ENCODE measurements at places on chromosomes 7 and 10.

DNA sequence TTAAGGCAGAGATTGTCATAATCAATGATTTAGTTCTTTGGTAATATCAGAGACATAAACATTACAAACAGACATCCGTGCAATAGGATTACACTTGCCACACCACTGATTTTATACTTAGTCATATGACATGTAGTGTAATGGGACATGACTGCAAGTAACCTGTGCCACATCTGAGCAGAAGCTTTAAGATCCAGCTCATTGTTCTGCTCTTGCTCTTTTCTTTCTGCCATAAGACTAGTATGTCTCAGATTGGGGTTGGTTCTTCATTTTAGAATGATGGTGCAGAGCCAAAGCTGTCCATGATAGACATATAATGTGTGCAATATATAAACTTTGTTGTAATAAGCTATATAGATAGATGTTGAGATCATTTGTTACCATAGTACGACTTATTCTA, 119.7 kb upstream of the SEMA3A start:
- DNase-seq, result no peak

DNA sequence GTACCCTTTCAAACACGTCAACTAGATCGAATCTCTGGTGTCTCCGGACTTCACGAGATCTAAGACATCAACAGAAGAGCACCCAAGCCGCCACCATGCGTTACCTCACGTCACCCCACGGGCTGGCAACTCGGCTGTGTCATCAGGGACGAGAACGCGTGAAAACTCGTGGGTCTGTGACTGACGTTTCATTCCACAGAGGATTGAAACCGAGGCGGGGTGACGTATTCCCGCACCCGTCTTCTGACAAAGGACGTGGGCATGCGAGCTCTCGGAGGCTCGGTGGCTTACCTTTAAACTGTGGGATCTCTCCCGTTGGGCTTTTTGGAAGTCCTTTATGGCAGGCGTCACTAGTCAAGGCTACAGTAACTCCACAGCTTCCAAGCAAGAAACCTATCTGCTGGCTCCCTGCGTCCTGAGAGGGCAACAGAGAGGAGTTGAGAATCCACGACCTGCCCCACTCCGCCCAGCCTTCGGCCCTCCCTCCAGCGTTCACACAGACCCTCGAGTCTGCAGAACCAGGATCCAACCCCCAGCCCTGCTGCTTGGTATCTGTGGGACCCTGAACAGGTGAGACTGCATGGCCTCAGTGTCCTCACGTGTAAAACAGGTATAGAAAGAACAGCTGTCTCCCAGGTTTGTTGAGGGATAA, 255.3 kb downstream of the ZMYND11 start:
- DNase-seq, result no peak

DNA sequence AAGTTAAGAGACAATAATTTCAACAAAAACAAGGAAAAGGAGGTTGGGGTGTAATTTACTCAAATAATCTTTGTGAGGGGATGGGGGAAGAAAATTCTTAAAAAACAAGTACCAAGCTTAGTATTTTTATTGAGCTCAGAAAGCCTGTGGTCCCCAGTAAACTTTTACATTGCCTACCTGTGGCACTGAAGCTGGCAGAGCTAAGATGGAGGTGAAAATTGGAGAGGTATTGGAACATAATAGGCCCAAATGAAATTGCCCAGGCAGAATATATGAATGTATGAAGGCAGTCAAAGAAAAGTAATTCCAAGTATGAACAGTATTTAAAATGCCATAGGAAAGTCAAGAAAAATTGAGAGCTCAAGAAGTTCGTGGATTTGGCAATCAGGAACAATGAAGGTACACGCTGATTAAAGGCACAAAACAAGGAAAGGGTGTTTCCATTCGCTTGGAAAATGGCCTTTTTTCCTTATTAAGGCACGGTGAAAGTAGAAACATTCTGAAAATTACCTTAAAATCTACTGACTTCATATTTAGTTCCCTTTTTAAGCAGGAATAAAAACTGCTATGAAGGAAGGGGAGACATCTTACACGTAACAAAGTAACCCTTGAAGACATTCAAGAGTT, 3.4 kb upstream of the KMT2E start:
- DNase-seq, result peak; percentile 42

DNA sequence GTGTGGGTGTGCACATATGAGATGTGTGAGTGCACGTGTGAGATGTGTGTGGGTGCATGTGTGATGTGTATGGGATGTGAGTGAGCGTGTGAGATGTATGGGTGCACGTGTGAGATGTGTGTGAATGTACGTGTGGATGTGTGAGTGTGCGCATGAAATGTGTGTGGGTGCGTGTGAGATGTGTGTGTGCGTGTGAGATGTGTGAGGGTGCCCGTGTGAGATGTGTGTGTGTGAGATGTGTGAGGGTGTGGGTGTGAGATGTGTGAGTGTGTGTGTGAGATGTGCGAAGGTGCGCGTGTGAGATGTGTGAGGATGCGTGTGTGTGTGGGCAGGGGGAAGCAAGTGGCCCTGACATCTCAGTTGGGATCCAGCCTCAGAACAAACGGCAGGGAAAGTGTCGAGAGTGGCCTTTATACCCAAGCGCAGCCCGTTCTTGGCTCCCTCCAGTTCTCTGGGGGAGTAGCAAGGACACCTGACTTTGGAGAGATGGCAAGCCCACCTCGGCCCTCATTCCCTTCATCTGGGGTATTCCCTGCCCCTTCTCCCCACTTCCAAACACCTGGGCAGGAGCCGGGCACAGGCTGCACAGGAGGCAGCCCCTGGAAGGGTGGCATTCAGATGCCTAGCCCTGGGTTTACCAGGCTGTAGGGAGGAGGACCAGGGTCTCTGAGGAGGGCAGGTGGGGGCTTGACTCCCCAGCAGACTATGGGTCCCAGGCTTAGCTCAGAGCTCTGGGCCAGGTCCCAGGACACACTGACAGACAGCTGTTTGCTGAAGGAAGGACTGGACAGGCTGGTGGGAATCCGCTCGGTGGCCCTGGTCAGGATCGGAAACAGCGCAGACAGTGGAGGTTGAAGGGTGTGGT, 31.6 kb downstream of the PPIF start:
- DNase-seq, result no peak

GRCh38 chr7:95470452-95470851, 15.3 kb upstream of the ASB4 start:
- peak; percentile 65 for DNase-seq

DNA sequence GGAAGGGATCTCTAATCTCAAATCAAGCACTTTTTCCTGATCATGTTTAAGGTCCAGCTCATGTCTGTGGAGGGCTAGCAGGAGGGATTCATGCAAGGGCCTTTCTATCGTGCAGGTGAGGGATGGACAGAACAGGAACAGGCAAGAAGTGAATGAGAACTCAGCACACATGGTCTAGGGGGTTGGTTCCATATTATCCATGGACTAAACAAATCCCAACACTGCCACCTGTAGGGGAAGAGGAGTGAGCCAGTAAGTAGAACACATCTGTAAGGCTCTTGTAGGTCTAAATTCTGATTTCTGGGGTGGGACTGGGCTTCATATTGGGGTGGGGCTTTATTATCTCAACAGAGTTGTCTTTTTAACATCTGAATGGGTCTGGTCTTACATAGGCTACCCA, 138.0 kb upstream of the TARP start:
- peak; percentile 17 for DNase-seq

GRCh38 chr7:40199076-40199802, 64.4 kb downstream of the SUGCT start:
- peak; percentile 44 for DNase-seq

DNA sequence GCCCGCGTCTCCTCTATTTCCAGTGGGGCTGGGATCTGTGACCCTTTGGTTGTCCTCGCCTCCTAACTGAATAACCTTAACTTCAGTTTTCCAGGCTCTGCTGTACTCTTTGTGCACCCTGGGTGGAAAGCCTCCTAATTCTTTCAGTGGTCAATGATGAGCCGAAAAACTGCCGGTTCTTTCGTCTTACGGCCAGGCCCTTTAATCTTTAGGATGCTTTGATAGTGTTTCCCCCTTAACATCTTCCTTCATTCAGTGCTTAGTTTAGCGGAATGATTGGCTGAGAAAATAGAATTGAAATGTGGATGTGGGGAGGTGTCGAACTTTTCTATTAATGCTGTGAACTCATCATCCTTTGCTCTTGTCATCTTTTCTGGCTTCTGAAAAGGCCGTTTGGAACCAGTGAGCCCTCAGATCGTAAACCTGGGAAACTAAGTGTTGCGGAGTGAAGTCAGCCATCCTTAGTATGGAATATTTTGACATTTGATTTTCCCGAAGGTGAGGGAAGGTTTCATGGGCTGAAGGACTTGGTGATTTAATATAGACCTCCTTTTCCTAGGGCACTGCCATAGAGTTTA, 847 bp downstream of the GARS1 start:
- peak; percentile 9 for DNase-seq

GRCh38 chr7:33937871-33938270, 32.5 kb downstream of the BMPER start:
- DNase-seq, result no peak

DNA sequence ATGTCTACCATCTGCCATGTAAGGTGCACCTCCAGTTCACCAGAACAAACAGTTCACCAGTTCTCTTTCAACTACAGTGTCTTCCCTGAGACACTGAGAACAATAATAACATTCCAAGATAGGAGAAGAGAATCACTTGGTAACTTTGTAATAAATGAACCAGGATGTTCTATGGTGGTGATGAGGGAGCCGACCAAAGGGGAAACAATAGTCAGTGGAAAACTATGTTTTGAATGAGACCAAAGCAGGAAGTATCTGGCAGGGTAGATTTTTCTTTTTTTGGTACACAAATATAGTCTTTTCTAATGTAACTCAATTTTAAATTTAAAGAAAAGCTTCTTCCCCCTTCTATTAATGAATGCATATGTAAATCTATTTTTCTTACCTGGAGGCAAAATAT, 20.0 kb downstream of the HYAL4 start:
- peak; percentile 39 for DNase-seq

GRCh38 chr10:6885284-6885683, 305.2 kb upstream of the PRKCQ start:
- no peak for DNase-seq

- DNase-seq, result no peak
These were observed 1.4 kb upstream of the PKD1L1 start for GRCh38 chr7:47949703-47950102.

DNA sequence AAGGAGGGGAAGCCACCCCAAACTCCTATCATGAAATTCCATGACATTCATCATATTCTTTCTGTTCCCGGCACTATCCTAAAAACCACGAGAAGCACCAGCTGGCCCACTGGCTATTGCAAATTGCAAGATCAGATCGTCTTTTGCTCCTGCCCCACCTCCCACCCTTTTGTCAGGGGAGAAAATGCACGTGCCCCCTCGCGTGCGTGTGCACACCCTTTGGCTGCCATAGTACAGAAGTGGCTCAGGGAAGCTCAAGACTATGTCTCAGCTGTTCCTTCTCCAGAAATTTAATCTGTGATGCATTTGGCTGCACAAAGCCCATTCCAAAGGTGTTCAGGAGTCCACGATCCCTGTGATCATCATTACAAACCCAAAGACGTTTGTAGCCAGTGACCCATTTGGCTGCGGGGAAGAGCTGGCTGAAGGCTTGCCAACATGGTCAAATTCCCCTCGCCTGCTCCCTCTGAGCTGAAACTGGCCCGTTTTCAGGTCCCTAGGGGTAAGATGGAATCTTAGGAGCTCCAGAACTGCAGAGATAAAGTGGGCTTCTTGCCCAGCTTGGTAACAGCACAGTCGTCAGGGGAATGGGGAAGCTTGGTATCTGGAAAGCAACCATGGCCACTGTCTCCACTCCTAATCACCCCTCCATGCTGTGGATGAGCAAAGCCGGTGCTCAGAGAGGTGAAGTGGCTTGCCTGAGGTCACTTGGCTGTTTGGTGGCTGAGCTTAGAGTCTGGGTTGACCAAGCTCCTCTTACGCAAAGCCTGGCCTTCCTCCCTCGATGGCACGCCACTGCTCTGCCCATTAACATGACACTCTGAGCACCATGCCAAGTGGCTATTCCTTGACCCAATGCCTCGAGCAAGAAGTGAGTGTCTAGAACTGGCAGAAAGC, 155.4 kb downstream of the NEURL1 start:
- DNase-seq, result no peak

GRCh38 chr7:97187067-97187466, 69.6 kb downstream of the SDHAF3 start:
- DNase-seq, result peak; percentile 30

GRCh38 chr10:58326967-58327381, 7.8 kb upstream of the UBE2D1 start:
- DNase-seq, result peak; percentile 56

- DNase-seq, result no peak
These were observed 920.1 kb upstream of the AUTS2 start for GRCh38 chr7:68678196-68678595.

DNA sequence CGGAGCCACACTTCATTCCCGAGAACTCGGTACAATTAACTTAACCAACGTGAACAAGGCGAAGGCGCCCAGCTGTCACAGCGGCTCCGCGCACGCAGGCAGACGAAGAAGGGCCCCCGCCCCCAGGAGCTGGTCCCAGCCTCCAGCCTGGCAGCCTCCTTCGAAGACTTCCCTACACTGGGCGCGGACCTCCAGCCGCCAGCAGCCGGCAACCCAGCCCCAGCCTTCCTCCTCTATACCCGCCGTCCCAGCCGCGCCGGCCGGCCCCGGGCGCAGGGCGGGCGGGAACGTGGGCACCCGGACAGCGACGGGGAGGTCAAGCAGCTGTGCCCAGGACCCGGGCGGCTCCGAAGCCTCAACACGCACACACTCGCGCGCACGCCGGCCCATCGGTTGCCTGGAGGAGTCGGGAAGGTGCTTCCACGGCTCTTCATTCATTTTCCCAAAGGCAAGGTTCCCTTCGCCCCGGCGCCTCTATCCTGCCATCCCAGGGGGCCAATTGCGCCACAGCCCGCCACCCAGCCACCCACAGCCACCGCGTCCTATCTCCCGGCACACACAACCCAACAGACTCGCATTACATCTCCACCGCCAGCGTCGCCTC, 1.6 kb downstream of the CHST15 start:
- DNase-seq, result peak; percentile 35

DNA sequence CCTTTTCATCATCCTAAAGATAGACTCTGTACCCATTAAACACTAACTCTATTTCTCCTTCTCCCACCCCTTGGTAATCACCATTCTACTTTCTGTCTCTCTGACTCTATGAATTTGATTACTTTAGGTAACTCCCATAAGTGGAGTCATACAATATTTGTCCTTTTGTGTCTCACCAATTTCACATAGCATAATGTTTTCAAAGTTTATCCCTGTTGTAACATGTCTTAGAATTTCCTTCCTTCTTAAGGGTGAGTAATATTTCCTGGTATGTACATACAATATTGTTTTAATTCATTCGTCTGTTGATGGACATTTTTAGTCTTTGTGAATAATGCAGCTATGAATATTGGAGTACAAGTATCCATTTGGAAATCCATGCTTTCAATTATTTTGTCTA, 50.9 kb upstream of the CDCA7L start:
- no peak for DNase-seq

GRCh38 chr10:78433766-78434535, 400.3 kb downstream of the RPS24 start:
- no peak for DNase-seq

- no peak for DNase-seq
These were observed 1.4 kb upstream of the RTKN2 start for GRCh38 chr10:62270020-62270419.

GRCh38 chr7:99628471-99629465, 12.0 kb downstream of the ZSCAN25 start:
- DNase-seq, result no peak
